Colonic mucosa (tissue), 4 donors: ENCODE measurements at places on chromosomes 3 and 15. TPM values are rescaled to one million over a fixed set of nuclear protein-coding genes. Genes with fewer than 3 reads are reported as not detected.

GRCh38 chr15:88661761-88662556 lies 23.1 kb downstream of the ISG20 start:
- H3K36me3 ChIP-seq = no peaks in the 10 kb centered on the region
- no peaks in the 10 kb centered on the region for H3K27me3 ChIP-seq
- no peaks in the 10 kb centered on the region for H3K4me1 ChIP-seq
- no peak overlapping the region for H3K27ac ChIP-seq

DNA sequence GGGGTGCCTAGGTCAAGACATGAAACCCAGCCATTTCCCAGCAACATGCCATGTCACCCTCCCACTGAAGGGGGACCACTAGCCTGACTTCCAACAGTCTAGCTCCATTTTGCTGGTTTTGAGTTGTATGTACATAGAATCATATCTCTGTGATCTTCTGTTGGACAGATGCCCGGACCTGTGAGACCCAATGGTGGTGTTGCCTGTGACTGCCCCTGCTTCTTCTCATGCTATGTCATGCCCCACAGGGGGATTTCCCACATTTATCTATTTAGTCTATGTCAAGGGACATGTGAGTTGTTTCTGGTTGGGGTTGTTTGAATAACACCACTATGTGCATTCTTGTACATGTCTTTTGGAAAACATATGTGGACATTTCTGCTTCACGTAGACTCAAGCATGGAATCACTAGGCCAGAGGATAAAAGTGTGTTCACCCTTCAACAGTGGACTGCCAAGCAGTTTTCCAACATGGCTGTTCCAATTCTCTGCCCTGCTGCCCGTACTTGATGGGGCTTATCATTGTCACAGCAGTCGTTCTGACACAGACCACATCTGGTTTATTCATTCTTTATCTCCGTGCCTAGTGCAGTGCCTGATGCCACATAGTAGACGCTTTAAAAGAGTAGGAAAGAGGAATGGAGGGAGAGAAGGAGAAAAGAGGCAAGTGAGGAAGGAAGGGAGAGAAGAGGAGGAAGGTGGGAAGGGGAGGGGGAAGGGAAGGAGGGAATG lies 114.4 kb downstream of the TPRA1 start:
- no peaks in the 10 kb centered on the region for H3K27me3 ChIP-seq
- no peaks in the 10 kb centered on the region for H3K4me1 ChIP-seq
- DNase-seq = no peak
- no peak overlapping the region for H3K4me3 ChIP-seq

GRCh38 chr3:168096210-168096652 lies 507 bp upstream of the GOLIM4 start:
- no peaks in the 10 kb centered on the region for H3K27me3 ChIP-seq
- H3K4me1 ChIP-seq = no peaks in the 10 kb centered on the region
- peak overlapping the region; percentile 91 for H3K27ac ChIP-seq
- peak overlapping the region; percentile 69 for H3K4me3 ChIP-seq

- H3K36me3 ChIP-seq = no peaks in the 10 kb centered on the region
- no peak for DNase-seq
- H3K27me3 ChIP-seq = no peaks in the 10 kb centered on the region
- H3K27ac ChIP-seq = no peak overlapping the region
- no peak overlapping the region for H3K4me3 ChIP-seq
- no peaks in the 10 kb centered on the region for H3K4me1 ChIP-seq
These were observed 20.8 kb upstream of the CCR9 start for GRCh38 chr3:45865563-45865962.

DNA sequence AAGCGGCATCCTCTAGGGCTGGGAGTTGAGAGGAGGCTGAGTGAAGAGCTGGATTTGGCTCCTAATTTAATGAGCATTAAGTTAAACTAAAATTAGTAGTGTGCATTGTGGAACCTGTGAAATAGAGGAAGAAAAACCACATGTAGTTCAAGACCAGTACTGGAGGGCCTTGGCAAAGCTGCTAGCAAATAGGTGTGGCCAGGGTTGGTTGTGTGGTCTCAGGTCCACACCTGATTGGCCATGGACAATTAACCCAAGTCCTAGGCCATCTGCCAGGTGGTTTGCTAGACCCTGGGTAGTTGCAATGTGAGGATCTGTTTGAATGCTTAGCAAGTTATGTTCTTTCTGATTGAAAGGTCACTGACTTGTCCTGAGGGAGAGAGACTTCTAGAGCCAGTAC lies 275.5 kb downstream of the PDCD6IP start:
- no peaks in the 10 kb centered on the region for H3K36me3 ChIP-seq
- DNase-seq = no peak
- no peak overlapping the region for H3K4me3 ChIP-seq
- H3K4me1 ChIP-seq = no peaks in the 10 kb centered on the region
- no peak overlapping the region for H3K27ac ChIP-seq

DNA sequence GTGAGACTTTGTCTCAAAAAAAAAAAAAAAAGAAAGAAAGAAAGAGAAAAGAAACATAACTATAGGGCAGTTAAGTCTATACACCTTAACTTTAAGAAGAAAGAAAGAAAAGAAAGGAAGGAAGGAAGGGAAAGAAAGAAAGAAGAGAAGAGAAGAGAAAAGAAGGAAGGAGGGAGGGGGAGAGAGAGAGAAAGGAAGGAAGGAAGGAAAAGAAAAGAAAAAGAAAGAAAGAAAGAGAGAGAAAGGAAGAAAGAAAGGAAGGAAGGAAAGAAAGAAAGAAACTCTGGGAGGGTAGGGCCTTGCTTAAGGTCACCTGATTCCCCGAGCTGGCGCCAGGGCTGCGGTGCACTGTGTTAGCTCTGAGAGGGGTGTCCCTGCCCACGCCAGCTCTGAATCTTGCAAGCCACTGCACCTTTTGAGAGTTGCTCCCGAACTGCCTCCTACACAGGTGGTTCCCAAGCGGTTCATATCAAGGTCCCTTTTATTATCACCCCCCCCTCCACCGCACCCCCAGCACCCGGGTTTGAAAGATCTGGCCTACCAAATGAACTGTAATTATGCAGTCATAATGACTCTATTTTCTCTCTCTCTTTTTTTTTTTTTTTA lies 39.2 kb upstream of the VPS8 start:
- no peak overlapping the region for H3K27ac ChIP-seq
- H3K4me1 ChIP-seq = no peaks in the 10 kb centered on the region

DNA sequence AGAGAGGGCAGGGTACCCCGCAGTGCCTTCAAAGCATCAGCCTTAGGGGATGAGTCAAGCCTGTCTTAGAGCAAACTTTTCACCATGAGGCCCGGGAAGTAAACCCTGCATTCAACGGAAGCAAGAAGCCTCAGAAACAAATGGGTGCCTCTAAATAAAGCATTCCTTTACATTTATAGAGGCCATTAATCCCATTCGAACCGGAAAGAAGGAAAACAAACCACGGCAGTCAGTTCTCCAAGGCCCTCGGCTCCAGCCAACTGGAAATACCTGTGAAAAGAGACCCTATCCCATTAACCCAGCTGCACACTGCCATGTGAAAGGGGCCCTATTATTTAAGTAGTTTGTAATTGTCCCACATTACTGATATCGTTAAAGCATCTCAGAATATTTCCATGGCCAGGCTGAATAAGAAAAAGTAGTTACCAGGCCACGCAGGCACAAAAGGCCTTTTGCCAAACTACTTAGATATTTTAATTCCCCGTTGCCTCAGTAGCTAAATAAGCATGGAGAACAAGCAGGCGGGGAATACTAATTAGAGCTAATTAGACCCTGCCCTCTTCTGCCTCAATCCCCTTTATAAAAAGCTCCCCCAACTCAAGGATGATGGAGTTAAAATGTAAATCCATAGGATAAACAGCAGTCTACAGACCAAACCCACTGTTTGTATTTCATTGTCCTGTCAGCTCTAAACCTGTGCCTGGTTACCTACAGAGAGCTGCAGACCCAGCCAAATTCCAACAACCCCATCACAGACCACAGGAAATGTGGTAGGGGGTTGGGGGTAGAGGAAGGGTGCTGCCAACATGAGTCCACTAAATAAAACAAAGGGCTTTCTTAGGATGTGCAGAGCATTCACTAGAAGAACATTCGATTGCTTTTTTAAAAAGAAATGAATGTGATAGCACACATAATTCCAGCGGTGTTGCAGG lies 4.1 kb downstream of the ITGB5 start:
- H3K27ac ChIP-seq = no peak overlapping the region
- H3K4me3 ChIP-seq = no peak overlapping the region
- H3K4me1 ChIP-seq = no peaks in the 10 kb centered on the region
- no peaks in the 10 kb centered on the region for H3K27me3 ChIP-seq
- H3K36me3 ChIP-seq = no peaks in the 10 kb centered on the region

DNA sequence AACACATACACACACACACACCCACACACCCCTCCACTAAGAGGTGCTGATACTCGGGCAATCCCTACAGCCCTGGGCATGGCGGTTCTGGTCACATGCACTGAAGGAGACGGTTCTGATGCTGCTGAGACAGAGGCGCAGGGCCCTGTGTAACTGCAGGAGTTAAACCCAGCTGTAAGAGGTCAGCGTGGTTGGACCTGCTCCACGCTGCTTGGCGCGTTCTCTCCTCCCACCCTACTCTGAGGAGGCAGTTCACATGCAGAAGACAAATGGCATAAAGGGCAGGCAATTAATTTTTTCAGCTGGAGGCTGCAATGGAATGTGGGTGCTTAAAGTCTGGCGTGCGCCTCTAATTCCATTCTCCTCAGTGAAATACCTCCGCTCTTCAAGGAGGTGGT lies 35.2 kb downstream of the GRK7 start:
- DNase-seq = peak; percentile 25
- H3K27me3 ChIP-seq = no peaks in the 10 kb centered on the region
- no peaks in the 10 kb centered on the region for H3K36me3 ChIP-seq
- no peak overlapping the region for H3K4me3 ChIP-seq
- H3K27ac ChIP-seq = no peak overlapping the region

DNA sequence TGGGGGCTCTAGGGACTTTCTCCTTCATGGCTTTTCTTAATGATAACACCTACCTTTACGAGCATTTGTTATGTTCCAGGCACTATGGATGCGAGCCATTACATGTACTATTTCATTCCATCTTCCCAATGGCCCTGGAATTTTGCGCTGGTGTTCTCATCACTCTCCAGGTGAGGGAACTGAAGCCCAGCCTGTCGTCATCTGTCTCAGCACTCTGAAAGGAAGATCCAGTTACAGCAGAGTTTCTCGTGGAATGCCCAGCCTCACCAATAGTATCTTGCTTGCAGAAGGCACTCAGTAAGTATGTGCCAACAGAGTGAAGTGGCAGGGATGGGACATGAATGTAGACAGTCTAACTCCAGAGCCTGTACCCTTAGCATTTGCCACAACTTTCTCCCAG lies 56.8 kb downstream of the NOX5 start:
- H3K27me3 ChIP-seq = no peaks in the 10 kb centered on the region
- no peak overlapping the region for H3K27ac ChIP-seq
- no peak overlapping the region for H3K4me3 ChIP-seq
- H3K4me1 ChIP-seq = no peaks in the 10 kb centered on the region
- DNase-seq = no peak

- no peak overlapping the region for H3K27ac ChIP-seq
- DNase-seq = peak; percentile 61
- H3K36me3 ChIP-seq = no peaks in the 10 kb centered on the region
- no peak overlapping the region for H3K4me3 ChIP-seq
- no peaks in the 10 kb centered on the region for H3K4me1 ChIP-seq
These were observed 4.2 kb upstream of the TRAT1 start for GRCh38 chr3:108818404-108818803.

The TXNRD3 gene
- 3.6 TPM for total RNA-seq

- no peaks in the 10 kb centered on the region for H3K36me3 ChIP-seq
- no peak for DNase-seq
- H3K27me3 ChIP-seq = no peaks in the 10 kb centered on the region
- H3K27ac ChIP-seq = no peak overlapping the region
- peaks cover 2% of the 10 kb centered on the region for H3K4me1 ChIP-seq
- H3K4me3 ChIP-seq = no peak overlapping the region
These were observed 14.3 kb downstream of the PPCDC start for GRCh38 chr15:75037685-75038084.

DNA sequence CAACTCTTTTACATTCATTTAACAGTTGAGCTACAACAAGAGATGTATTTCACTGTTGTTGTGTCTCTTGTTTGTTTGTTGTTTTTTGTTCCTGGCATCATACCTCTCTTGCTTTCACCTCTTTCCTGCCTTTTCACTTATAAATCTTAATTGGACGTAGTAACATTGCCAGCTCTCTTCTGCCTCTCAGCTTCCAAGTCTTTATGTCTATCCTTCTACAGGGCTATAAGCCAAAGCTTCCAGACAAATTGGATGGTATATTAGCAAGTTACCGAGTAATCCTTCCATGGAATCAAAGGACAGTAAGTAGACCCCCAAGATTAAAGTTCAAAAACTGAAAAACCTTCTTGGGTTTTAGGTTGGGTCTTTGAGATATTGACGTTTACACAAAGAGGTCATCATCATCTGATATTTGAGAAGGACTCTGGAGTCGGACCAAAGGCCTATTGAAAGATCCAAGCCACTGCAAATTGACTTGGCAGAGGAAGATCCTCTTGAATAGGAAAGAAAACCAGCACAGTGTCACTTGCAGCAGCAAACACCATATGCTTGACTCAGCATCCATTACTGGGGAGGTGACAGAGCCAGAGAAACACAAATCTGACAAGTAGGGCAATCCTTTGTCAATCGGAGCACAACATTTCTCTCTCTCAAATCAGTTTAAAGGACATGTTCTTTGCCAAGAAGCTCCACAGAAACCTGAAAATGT lies 648.5 kb upstream of the NR2F2 start:
- no peak overlapping the region for H3K4me3 ChIP-seq
- no peak overlapping the region for H3K27ac ChIP-seq
- DNase-seq = no peak
- H3K27me3 ChIP-seq = no peaks in the 10 kb centered on the region
- H3K36me3 ChIP-seq = no peaks in the 10 kb centered on the region

The TICRR gene
- 2.9 TPM for total RNA-seq

DNA sequence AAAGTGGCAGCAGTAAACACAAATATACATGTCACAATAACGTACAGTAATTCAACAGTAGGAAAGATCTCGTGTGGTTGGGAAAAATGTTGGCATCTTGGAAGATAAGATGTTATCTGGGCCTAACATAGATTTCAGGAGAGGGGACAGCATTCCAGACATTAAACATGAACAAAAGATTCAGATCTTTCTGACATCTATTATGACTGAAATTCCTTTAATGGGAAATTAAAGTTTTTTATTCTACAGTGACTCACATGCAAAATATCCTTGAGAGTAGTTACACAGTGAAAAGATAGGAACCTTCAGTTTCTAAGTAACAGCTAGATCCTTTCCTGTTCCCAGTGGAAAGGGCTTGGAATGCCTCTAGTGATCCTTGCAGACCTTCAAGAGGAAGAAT lies 9.2 kb downstream of the NDUFB5 start:
- H3K36me3 ChIP-seq = no peaks in the 10 kb centered on the region
- no peak overlapping the region for H3K27ac ChIP-seq
- no peak for DNase-seq
- H3K27me3 ChIP-seq = no peaks in the 10 kb centered on the region
- H3K4me3 ChIP-seq = no peak overlapping the region

The KCNMB2 gene
- total RNA-seq = 0.42 TPM

The TRPM1 gene
- not detected for total RNA-seq
